IMR-90 (cell line): ENCODE measurements at places on chromosomes 7 and 10.

DNA sequence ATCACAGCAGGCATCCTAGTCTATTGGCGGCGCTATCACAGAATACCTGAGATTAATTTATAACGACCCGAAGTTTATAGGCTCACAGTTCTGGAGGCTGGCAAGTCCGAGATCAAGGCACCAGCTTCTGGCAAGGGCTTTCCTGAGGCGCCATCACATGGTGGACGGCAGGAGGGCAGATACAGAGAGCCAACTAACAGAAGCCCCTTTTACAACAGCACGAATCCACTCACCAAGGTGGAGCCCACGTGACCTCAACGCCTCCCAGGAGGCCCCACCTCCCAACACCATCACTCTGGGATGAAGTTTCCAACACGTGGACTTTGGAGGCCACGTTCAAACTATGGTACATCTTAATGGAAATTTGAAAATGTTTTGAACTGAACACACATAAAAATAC is 255.3 kb downstream of the ELFN1 start:
- H3K27ac ChIP-seq = no peak overlapping the region
- H3K36me3 ChIP-seq = no peaks in the 10 kb centered on the region
- peaks cover 3% of the 10 kb centered on the region; the same call in 1 of the 2 replicates for H3K4me1 ChIP-seq
- H3K27me3 ChIP-seq = no peaks in the 10 kb centered on the region
- H3K4me3 ChIP-seq = no peak overlapping the region

DNA sequence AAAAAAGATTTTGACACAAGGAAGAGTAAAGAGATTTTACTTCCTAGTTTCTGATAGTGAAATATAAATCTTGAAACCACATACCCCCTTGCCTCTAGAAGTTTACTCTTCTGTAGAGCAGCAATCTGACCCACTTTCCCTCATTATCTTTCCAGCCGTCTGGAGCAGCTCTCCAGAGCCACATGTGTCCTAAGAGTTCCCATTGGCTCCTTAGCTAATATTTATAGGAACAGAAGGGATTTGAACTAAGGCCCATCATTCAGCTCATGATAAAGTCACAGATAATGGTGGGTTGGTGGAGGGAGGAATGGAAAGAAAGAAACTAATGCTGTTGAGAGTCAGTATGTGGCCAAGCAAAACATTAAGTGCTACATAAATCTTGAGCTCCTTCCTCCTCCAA is 121.8 kb downstream of the INHBA start:
- H3K27me3 ChIP-seq = no peaks in the 10 kb centered on the region
- no peak overlapping the region for H3K4me3 ChIP-seq
- peaks cover 12% of the 10 kb centered on the region; the same call in 1 of the 2 replicates for H3K4me1 ChIP-seq
- H3K27ac ChIP-seq = no peak overlapping the region
- no peak for DNase-seq

GRCh38 chr10:122236690-122237306 is 34.3 kb upstream of the BTBD16 start:
- H3K4me1 ChIP-seq = peaks cover 8% of the 10 kb centered on the region; the same call in 1 of the 2 replicates
- DNase-seq = no peak
- H3K36me3 ChIP-seq = peaks cover 5% of the 10 kb centered on the region; the same call in 1 of the 2 replicates

DNA sequence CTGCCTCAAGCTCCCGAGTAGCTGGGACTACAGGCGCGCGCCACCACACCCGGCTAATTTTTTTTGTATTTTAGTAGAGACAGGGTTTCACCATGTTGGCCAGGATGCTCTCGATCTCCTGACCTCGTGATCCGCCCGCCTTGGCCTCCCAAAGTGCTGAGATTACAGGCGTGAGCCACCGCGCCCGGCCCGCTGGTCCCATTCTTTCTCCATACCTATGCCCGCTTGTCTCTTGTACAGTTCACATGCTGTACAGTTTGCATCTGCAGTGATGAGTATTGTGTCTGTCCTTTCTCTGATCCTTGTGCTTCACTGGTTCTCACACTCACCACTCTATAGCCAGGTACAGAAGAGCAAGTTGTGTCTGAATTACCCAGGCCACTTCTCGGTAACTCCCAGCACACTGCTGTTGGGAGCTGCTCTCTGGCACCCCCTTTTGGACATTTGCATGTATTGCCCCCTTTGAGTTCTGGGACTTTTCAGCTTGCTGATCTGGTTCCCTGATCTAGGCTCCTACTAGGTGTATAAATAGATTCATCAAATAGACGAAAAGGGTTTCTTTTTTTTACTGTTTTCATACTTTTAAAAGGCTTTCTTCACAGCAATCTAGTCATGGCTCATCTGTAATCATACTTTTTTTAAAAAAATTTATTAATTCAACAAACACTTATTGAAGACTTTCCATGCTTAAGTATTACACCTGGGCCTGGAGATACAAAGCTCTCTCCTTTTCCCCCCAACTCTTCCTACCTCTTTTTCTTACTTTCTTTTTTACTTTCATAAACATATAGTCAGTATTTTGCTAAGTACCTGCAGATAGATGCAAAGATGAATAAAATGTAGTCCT is 53.5 kb downstream of the AOAH start:
- H3K36me3 ChIP-seq = no peaks in the 10 kb centered on the region
- H3K4me3 ChIP-seq = no peak overlapping the region
- H3K4me1 ChIP-seq = no peaks in the 10 kb centered on the region

DNA sequence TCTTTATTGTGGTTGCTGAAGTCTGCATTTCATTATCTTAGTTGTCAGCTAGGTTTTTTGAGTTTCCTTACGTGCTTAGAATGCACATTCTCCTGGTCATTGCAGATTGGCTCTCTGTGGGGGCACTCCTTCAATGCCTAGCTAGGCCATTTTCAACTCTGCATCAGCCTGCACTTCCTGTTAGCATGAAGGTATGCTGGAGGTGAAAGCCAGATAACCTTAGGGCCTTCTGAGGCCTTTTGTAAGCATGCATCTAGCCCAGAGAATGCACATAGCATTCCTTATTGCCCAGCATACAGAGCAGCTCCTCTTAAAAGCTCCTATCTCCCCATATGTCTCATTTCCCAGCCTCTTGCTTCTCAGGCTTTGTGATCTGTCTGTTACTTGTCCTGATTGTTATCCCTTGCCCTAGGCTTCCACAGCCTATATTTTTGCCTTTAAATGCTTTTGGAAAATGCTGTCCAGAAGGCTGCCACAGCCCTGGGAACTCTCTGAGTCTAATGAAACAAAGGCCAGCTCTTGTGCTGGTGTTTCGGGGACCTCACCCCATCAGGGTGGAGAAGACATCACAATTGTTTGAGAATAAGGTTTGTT is 108.1 kb upstream of the IGFBP3 start:
- no peak overlapping the region for H3K4me3 ChIP-seq
- peaks cover 10% of the 10 kb centered on the region for H3K4me1 ChIP-seq
- DNase-seq = no peak
- H3K27ac ChIP-seq = no peak overlapping the region

DNA sequence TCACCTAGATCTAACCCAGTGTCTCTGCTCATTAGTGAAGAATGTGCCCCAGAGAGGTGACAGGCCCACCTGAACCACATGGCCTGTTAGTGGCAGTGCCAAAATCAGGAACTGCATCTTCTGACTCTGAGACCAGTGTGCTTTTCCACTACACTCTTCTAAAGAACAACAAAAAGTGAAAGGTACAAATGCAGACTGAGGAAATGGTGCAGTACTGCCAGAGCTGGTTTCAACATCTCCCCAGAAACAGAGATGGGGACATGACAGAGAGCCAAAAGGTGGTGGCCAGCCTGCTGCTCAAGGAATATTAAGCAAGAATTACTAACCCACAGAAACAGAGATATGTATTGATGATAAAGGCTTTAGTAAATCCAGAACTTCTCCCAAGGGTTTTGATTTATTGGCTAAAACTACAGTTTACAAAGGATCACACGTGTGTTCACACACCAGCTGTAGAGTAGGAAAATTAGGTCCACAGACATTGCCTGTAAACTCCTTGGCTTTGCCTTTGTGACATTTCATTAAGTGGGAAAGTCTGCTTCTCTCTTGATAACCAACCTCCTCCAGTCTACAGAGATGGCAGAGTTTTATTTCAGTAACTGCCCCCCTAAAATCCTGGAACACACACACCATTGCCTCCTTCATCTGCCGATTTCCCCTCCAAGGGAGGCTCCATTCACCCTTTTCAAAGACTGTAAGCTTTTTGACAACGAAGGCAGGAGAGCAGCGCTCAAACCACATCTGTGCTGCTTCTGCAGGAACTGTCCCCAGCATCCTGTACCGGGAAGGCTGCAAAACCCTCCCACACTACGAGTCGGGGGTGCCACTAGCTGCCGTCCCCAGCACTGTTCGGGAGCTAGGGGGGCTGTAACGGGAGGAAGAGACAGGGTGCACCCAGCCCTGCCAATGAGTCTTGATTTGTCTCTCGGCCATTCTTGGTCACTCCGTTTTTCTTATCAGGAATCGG is 29.8 kb downstream of the GSDME start:
- peaks cover 3% of the 10 kb centered on the region; the same call in 1 of the 2 replicates for H3K4me1 ChIP-seq
- peaks cover 2% of the 10 kb centered on the region for H3K36me3 ChIP-seq
- H3K27ac ChIP-seq = no peak overlapping the region
- no peak overlapping the region for H3K4me3 ChIP-seq
- H3K27me3 ChIP-seq = no peaks in the 10 kb centered on the region

- H3K36me3 ChIP-seq = no peaks in the 10 kb centered on the region
- H3K4me1 ChIP-seq = no peaks in the 10 kb centered on the region
- H3K4me3 ChIP-seq = no peak overlapping the region
- no peaks in the 10 kb centered on the region for H3K27me3 ChIP-seq
- DNase-seq = no peak
These were observed 184.4 kb downstream of the PTPRN2 start for GRCh38 chr7:158403013-158403821.

GRCh38 chr7:3895341-3896116 is 594.5 kb downstream of the SDK1 start:
- H3K4me3 ChIP-seq = no peak overlapping the region
- no peak overlapping the region for H3K27ac ChIP-seq
- H3K36me3 ChIP-seq = no peaks in the 10 kb centered on the region
- no peak for DNase-seq
- H3K4me1 ChIP-seq = no peaks in the 10 kb centered on the region; the same call in 1 of the 2 replicates
- H3K27me3 ChIP-seq = no peaks in the 10 kb centered on the region

- H3K4me3 ChIP-seq = no peak overlapping the region
- no peaks in the 10 kb centered on the region for H3K36me3 ChIP-seq
- no peak for DNase-seq
- no peak overlapping the region for H3K27ac ChIP-seq
- H3K4me1 ChIP-seq = no peaks in the 10 kb centered on the region
These were observed 534.1 kb downstream of the SDK1 start for GRCh38 chr7:3835109-3835508.

DNA sequence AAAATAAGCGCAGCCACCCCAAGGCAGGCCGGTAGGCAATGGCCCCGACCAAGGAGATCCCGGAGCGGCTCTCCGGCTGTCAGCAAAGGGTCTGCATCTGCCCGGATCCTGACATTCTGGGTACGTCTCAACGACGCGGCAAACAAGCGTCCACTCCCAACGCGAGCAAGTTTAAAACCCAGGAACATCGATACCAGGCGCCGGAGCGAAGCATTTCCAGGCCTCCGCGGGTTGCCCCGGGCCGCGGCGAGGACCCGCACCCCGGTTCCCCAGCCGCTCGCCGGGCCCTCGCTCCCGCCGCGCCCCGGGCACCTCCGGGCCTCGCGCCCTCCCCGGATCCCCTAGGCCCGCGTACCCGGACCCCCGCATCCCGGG is 453 bp downstream of the URGCP start:
- peak; percentile 34 for DNase-seq
- H3K27ac ChIP-seq = peak overlapping the region; percentile 67
- H3K36me3 ChIP-seq = no peaks in the 10 kb centered on the region; the same call in 1 of the 2 replicates
- H3K27me3 ChIP-seq = no peaks in the 10 kb centered on the region

GRCh38 chr7:100079024-100079560 is 2.4 kb downstream of the ZNF3 start:
- no peaks in the 10 kb centered on the region for H3K27me3 ChIP-seq
- H3K27ac ChIP-seq = no peak overlapping the region
- DNase-seq = no peak

DNA sequence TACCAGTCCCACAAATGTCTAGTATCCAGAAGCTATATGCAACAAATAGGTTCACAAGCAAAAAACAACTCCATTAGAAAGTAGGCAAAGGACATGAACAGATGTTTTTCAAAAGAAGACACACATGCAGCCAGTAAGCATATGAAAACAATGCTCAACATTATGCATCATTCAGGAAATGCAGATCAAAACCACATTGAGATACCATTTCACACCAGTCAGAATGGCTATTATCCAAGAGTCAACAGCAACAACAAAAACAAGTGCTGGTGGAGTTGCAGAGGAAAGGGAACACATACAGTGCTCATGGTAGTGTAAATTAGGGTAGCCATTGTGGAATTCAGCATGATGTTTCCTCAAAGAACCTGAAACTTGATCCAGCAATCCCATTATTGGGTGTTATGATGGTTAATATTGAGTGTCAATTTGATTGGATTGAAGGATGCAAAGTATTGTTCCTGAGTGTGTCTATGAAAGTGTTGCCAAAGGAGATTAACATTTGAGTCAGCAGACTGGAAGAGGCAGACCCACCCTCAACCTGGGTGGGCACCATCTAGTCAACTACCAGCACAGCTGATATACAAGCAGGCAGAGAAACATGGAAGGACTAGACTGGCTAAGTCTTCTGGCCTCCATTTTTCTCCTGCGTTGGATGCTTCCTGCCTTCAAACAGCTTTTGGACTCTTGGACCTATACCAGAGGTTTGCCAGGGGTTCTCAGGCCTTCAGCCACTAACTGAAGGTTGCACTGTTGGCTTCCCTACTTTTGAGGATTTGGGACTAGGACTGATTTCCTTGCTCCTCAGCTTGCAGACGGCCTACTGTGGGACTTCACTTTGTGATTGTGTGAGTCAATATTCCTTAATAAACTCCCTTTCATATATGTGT is 218.4 kb upstream of the SEMA3D start:
- no peaks in the 10 kb centered on the region for H3K36me3 ChIP-seq
- H3K27ac ChIP-seq = no peak overlapping the region
- H3K4me1 ChIP-seq = no peaks in the 10 kb centered on the region
- no peak overlapping the region for H3K4me3 ChIP-seq

GRCh38 chr10:110841767-110842267 is 29.9 kb upstream of the PDCD4 start:
- H3K4me3 ChIP-seq = no peak overlapping the region
- H3K36me3 ChIP-seq = no peaks in the 10 kb centered on the region
- DNase-seq = no peak

DNA sequence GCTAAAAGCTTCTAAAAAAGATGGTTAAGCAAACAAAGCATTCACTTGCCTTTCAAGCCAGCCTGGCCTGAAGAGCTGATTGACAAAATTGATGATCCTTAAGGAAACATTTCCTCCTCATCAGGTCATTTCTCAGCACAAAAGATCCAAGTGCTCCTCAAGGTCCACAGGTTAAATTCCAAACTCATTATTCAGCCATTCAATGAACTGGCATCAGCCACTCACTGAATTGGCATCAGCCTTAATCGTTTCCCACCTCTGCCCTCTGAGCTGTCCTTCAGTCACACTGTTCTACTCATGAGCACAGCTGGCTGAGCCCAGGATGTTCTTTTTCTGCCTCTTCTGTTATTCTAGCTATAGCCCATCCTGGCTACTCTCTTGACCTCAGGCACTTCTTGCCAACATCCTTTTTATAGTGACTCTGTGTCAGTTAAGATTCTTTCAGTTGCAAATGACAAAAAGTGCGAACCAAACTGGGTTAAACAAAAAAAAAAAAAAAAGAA is 147.5 kb downstream of the RAB11FIP2 start:
- no peak overlapping the region for H3K27ac ChIP-seq
- H3K36me3 ChIP-seq = no peaks in the 10 kb centered on the region
- H3K27me3 ChIP-seq = no peaks in the 10 kb centered on the region
- no peak for DNase-seq
- H3K4me3 ChIP-seq = no peak overlapping the region

GRCh38 chr10:132151286-132151950 is 35.3 kb upstream of the DPYSL4 start:
- H3K4me3 ChIP-seq = no peak overlapping the region
- H3K27me3 ChIP-seq = peaks cover 2% of the 10 kb centered on the region; the same call in 1 of the 2 replicates
- no peaks in the 10 kb centered on the region for H3K4me1 ChIP-seq
- DNase-seq = no peak
